ENCODE measurements at places on chromosomes 6 and 20. TPM values are rescaled to one million over a fixed set of nuclear protein-coding genes. Genes with fewer than 3 reads are reported as not detected.

- DNase-seq, result no peak
- H3K27me3 ChIP-seq, result no peaks in the 10 kb centered on the region
- no peak overlapping the region for H3K27ac ChIP-seq
- no peaks in the 10 kb centered on the region for H3K36me3 ChIP-seq
- no peaks in the 10 kb centered on the region for H3K4me1 ChIP-seq
- H3K4me3 ChIP-seq, result no peak overlapping the region
Observed at GRCh38 chr6:50549026-50549425, 164.3 kb upstream of the TFAP2D start.

GRCh38 chr20:43159994-43160393 lies 29.7 kb downstream of the PTPRT start:
- no peak for DNase-seq
- no peak overlapping the region for H3K4me3 ChIP-seq
- no peak overlapping the region for H3K27ac ChIP-seq
- no peaks in the 10 kb centered on the region for H3K4me1 ChIP-seq
- H3K36me3 ChIP-seq, result no peaks in the 10 kb centered on the region

The MYMX gene
- total RNA-seq, result not detected

The OR12D3 gene
- total RNA-seq, result not detected
